Esophagus squamous epithelium (tissue), 5 donors: ENCODE measurements at places on chromosomes 13 and 19.

DNA sequence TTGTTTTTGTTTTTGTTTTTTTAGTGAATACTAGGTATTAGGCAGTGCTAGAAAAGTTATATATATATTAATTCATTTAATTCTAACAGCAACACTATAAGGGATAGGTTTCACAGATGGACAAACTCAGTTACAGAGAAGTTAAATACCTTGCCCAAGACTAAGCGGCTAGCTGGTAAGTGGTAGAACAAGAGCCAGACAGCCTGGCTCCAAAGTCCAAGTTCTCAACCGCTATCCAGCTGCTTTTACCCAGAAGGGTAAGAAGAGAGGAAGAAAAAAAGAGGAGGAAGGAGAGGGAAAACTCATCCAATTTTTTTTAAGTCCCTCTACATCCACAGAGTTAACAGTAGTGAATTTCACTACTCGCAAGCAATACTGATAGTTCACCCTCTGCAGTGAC lies 217.0 kb downstream of the SPRY2 start:
- no peak for DNase-seq

DNA sequence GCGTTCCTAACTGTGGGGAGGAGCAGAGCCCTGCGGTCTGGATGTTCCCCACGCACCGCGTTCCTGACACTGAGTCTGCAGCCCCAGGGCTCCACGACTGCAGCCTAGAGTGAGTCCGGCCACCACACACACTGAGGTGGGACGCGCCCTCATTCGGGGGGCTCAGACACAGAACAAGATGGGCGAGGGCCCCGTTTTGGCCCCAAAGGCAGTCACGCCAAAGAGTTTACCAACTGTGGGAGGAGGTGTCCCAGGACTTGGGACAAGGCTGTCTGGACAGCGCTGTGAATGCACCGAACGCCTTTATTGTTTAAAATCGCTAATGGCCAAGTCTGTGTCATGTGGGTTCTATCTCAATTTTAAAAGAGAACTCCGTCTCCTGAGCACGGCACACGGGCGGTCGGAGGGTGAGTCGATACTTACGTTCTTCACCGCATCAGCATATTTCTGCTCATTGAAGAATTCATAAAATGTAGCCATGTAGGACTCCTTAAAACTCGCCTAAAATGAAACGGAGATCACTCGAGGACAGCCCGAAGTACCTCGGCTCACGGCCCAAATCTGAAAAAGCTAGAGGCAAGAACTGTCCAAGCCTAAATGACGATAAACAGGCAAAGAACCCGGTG lies 35.2 kb upstream of the C13orf46 start:
- no peak for DNase-seq

DNA sequence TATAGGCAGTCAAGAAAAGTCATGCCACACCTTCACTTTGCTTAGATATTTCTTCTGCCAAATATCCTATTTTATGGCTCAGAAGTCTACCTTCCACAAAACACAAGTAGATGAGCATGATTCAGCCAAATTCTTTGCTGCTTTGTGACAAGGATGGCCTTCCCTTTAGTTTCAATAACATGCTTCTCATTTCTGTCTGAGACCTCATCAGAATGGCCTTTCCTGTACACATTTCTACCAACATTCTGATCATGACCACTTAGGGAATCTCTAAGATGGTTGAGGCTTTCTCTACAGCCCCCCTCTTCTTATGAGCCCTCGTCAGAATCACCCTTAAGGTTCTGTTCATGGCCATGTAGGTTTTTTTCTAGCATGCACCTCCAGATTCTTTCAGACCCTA lies 96.2 kb downstream of the COL4A2 start:
- DNase-seq: no peak

DNA sequence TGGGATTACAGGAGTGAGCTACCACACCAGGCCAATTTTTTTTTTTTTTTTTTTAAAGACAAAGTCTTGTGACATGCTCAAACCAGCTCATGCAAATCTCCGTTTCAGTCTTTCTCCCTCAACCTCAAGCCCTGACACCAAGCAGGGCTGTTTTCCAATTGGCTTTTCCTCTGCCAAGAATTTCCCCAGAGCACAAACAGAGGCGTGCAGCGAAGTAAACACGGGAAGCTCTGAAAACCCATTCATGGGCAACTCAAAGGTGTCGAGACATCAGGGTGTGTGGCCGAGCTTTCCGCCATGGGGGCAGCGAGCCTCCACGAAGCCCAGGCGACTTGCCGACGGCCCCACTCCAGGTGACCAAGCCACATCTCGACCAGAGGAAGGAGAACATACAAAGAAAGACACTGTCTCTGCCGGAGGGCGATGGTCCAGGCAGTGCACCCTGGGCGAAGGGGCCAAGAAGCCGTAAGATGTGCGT lies 70.0 kb downstream of the INSR start:
- no peak for DNase-seq

DNA sequence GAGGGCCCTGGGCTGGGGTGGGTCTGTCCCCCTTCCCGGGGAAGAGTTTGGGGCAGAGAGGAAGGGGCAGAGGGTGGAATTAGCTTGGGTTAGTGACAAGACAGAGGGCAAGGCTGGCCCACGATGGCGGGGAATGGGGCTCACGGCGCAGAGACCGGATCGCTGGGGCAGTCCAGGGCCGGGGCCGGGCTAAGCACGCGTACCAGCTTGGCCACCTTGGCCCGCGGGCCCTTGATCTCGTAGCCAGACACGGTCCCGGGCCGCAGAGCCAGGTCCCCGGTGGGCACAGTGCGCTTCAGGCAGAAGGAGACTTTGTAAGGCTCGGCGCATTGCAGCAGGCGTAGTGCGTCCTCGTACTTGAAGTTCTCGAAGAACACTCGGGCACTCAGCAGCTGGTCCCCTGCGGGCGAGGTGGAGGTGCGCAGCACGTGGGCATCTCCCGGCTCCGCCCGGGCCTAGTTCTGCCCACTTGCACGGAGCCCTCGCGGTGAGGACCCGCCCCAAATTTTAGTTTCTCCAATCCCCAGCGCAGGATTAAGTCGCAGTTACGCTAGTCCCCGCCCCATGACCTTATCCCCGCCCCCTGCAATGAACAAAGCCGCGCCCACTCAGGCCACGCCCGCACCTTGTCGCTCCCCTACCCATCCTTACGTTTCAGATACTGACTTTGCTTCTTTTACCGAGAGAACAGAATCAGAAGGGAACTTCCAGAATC lies 8.6 kb upstream of the HIPK4 start:
- DNase-seq: no peak

GRCh38 chr19:28405346-28405742 lies 807.6 kb downstream of the UQCRFS1 start:
- no peak for DNase-seq
